Naive thymus-derived CD8-positive, alpha-beta T cell (primary cell): ENCODE measurements at places on chromosomes 13 and 19. TPM values are rescaled to one million over a fixed set of nuclear protein-coding genes. Genes with fewer than 3 reads are reported as not detected.
A peak's percentile ranks its signal among the peaks of the same experiment; 100 is the strongest.

- DNase-seq: no peak
Measured at GRCh38 chr19:10439588-10439987, 19.2 kb downstream of the PDE4A start.

DNA sequence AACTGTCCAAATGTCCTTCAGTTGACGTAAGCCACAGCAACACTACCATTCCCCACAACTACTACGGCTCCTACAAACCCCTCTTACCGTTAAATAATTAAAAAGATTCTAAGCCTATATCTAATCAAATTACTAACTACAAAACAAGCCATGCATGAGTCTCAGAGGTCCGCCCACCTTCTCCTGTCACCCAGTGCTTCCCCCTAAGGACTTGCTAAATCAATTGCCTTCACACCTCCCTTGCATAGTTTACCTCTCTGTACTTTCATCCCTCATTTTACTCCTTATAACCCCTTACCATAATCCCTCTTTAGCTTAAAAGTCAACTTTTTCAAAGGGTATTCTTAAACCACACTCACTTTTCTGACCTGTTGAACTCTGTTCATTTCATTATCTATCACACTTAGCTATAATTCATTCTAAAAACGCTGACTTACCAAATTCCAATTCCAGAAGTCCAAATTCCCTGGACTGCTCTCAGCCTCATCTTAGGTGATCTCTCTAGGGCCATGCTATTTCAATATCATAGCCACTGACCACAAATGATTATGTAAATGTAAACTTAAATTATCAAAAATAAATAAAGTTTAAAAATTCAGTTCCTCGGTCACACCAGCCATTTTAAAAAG, 187.8 kb downstream of the DIAPH3 start:
- DNase-seq: no peak

GRCh38 chr13:40433577-40433976, 232.9 kb downstream of the FOXO1 start:
- peak; percentile 6 for DNase-seq

DNA sequence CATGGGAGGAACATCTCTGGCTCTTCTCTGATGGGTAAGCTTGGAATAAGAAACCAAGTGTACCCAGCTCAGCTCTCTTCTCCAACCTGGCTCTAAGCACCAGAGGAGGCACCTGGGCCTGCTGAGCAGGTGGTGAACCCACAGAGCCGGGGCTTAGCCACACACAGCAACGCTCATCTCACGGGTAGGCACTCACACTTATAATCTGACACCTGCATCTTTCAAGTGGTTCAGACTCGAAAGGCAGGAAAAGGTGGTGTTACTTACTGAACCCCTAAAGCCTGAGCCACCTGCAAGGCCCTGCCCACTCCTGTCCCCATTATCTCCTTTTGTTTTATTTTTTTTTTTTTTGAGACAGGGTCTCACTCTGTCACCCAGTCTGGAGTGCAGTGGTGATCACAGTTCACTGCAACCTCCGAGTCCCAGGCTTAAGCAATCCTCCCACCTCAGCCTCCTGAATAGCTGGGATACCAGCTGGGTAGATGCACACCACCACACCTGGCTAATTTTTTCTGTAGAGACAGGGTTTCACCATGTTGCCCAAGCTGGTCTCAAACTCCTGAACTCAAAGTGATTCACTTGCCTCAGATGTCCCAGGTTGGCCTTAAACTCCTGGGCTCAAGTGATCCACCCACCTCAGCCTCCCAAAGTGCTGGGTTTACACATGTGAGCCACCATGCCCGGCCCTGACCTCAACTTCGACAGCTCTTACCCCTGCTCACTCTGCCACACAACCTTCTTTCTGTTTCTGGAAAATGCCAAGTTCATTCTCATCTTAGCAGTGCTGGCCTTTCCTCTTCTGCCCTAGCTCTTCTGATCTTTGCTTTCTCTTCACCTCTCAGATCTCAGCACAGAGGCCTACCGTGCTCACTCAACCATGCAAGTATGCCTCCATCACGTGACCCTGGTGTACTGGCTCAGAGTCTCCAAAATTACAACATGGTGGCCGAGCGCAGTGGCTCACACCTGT, 9.7 kb downstream of the FBXL12 start:
- peak; percentile 35 for DNase-seq

CYP2S1 gene
- not detected for total RNA-seq

- no peak for DNase-seq
Measured at GRCh38 chr19:12695997-12696365, 450 bp downstream of the FBXW9 start.

PSG6 gene
- not detected for total RNA-seq

SLC35E1 gene
- total RNA-seq: 34.2 TPM

DNA sequence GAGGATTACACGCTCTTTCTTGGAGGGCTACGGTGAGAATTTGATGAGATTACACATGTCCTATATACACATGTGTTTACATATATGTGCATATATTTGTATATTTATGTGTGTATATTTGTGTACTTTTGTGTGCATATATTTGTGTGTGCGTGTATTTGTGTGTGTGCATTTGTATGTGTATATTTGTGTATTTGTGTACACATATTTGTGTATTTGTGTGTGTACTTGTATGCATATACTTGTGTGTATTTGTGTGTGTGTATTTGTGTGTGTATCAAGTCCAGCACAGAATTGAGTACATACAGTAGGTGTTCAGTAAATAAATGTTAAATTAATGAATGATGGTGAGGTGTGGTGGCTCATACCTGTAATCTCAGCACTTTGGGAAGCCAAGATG, 1.8 kb downstream of the TMEM143 start:
- DNase-seq: no peak

GRCh38 chr13:114100446-114101357, 31.7 kb downstream of the RASA3 start:
- DNase-seq: no peak

SYNE4 gene
- total RNA-seq: 4.7 TPM

- no peak for DNase-seq
Measured at GRCh38 chr13:33307843-33308242, 22.3 kb upstream of the STARD13 start.

DNA sequence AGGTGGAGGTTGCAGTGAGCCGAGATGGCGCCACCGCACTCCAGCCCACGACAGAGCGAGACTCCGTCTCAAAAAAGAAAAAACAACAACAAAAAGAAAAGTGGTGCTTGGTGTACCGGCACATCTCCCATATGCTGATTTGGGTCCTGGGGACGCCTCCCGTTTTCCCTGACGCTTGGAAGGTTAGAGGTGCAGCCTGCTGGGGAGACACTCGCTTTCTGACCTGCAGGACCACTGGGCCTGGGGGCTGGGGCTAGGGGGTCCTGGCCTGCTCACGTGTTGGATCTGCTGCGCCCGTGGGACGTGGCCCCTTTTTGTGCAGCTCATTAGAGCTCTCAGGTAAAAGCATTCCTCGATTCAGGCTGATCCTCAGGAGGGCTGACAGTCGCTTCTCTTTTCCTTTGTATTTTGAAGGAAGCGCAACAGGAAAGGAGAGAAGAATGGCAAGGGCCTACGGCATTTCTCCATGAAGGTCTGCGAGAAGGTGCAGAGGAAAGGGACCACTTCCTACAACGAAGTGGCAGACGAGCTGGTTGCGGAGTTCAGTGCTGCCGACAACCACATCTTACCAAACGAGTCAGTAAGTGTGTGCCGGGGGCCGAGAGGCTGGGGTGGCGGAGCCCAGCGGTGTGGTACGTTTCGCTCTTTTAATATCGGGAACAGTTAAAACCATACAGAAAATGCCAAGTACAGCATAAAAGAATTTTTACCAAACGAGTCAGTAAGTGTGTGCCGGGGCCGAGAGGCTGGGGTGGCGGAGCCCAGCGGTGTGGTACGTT, 25.1 kb downstream of the ATP4B start:
- no peak for DNase-seq

DNA sequence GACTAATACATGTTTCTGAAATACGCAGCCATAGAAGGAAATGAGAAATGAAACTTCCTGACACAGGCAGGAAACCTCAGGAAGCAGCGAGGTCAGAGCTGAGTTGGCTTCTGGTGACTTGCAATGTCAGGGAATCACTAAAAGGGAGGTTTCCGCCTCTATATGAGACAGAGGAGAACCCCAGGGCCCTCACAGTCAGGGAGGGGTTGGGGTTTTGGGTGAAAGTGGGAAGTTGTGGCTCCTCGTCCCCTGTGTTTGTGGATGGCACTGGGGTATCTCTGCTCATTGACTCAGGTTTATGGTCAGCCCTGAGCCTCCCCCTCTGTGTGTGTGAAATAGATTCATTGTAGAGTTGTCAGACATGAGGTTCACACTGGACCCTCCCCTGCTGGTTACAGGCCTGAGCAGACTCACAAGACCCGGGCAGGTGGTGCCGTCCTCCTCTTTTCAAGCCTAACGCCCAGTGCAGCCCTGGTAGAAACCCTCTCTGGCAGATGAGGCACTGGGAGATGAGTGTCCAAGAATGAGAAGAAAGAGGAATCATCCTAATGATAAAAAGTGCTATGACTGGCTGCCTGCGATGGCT, 5.5 kb upstream of the LILRA6 start:
- no peak for DNase-seq

DNA sequence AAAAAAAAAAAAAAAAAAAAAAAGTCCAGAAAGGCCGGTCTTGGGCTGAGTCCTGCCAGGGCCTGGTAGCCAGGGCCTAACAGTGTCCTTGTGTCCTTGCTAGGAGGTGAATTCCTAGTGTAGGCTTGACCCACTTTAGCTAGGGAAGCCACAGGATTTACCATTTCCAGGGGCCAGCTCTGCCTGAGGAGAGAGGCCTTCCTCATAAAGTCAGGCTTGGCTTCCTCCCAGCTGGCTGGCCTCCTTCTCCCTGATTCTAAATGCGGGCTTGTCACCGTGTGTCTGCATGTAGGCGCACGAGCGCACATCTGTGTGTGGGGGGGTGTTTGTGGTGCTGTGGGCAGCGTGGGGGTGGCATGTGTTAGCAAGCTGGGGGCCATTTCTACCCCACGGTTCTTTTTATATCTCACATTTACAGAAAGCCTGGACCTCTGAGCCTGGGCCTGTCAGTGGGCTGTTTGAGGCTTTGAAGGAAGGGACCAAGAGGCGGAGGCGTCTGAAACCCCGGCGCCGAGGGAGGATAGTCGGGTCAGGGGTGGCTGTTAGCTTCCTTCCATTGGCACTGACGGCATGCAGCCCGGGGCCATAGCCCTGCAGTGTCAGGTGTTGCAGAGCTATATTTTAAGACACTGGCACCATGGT, 31.7 kb downstream of the IER2 start:
- DNase-seq: no peak

DNA sequence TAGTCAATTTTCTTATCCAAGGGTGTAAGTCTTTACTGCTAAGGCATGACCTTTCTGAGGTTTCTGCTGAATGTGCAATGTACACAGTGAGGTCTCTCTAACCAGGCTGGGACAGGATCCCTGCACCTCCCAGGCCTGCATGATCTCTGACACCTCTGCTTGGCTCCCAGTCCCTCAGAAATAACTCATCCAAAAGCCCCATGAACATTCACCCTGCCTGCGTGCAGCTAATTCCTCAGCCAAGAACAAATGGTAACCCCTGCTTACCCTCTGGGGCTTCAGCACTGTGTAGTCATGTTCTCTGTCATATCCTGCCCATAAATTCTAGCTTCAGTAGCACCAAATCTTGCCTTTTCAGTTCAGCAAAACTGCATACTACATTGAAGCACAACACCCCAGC, 1146.3 kb upstream of the MIR17HG start:
- no peak for DNase-seq

DNA sequence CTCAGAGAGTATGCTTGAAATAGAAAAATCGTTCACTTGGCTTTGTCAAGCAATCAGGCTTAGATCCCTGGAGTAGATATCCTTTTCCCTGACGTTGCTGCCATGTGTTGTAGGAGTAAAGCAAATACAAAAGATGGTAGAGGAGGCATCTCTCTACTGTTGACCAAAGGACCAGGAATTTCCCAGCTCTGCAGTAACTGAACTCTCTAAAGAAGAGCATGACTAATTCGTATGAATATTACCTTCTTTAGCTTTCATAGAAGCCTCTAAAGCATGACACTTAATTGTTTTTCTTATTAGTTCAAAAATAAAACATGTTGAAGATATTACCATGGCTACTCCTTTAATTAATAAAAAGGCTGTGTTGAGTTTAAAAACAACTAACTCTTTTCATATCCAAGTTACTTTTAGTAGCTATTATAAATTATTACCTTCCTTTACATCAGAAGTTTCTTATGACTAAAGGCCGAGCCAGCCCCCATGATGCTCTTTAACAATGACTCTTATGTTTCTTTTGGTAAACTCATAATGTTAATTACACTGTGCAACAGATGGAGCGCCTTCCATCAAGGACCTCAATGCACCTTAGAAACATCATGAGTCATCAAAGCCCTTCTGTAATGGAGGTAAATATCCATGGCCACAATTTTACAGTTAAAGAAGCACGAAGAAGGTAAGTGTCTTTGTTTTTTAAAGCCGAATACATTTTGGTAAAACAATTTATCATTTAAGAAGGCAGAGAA, 352.4 kb downstream of the KLF5 start:
- no peak for DNase-seq

CACNG6 gene
- not detected for total RNA-seq

- no peak for DNase-seq
Measured at GRCh38 chr19:33859016-33859415, 62.3 kb downstream of the KCTD15 start.

DNA sequence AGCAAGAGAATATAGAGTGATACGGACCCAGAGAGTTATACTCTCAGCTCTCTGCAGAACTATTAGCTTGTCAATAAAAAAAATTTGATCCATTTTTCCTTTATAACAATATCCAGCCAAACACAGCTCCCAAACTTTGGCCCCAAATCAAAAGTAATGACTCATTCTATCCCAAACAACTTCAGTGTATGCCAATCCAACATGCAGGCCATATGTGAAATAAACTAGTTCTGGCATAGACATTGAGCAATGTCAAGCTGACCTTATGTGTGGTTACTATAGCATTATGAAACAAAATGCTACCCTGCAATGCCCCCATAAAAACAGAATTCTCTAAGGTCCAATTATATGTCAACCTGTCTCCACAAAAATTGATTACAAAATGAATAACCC, 209.5 kb downstream of the DNAJC15 start:
- no peak for DNase-seq

- no peak for DNase-seq
Measured at GRCh38 chr19:8576273-8576993, 809 bp downstream of the MYO1F start.

PABPC3 gene
- total RNA-seq: 1.0 TPM

GRCh38 chr19:35596366-35596999, 10.5 kb downstream of the PMIS2 start:
- no peak for DNase-seq

GRCh38 chr19:48925240-48925843, 8.2 kb upstream of the DHDH start:
- no peak for DNase-seq

- no peak for DNase-seq
Measured at GRCh38 chr13:79909644-79910043, 428.7 kb downstream of the NDFIP2 start.

DNA sequence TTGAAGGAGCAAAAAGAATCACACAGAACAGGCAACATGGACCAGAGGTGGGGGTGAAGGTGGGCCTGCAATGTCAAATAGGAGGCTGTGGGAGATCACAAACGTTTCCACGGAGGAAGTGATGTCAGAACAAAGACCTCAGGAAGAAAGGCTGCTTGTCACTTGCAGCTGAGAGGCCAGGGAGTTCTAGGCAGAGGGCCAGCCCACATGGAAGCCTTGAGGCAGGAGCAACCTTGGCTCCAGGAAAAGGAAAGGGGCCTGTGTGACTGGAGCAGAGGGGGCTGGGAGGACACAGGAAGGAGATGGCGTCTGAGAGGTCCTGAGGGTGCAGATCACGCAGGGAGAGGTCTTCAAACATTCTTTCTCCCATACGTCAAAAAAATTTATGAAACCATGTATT, 16.3 kb downstream of the ZNF160 start:
- DNase-seq: no peak

- DNase-seq: no peak
Measured at GRCh38 chr13:37277435-37278144, 172.1 kb upstream of the CSNK1A1L start.
